ENCODE measurements at places on chromosomes 5 and 9.
A peak's percentile ranks its signal among the peaks of the same experiment; 100 is the strongest.

GRCh38 chr5:140111011-140111858 is 2.7 kb upstream of the PURA start:
- DNase-seq: no peak

- no peak for DNase-seq
Measured at GRCh38 chr9:113619491-113620376, 156.2 kb downstream of the RGS3 start.

GRCh38 chr5:124746916-124747790 is 714 bp upstream of the ZNF608 start:
- peak; percentile 40 for DNase-seq

DNA sequence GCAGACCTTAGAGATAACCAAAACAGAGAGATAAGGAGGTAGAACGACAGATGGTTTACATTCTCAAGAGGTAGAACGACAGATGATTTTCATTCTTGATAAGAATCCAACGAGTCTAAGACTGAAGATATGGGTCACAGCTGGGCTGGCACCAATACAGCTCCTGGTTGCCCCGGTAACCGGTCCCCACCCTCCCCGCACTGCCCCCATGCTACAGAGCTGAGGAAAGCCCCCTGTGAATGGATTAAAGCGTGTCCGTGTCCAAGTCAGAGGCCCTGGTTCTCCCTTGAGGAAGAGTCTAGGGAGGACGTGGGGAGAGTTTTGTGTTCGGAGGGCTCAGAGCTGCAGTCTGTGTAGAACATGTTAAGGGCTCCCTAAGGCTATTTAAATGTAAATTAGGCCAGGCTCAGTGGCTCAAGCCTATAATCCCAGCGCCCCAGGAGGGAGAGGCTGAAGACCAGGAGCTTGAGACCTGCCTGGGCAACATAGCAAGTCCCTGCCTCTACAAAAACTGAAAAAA is 8.1 kb downstream of the IDNK start:
- DNase-seq: no peak

DNA sequence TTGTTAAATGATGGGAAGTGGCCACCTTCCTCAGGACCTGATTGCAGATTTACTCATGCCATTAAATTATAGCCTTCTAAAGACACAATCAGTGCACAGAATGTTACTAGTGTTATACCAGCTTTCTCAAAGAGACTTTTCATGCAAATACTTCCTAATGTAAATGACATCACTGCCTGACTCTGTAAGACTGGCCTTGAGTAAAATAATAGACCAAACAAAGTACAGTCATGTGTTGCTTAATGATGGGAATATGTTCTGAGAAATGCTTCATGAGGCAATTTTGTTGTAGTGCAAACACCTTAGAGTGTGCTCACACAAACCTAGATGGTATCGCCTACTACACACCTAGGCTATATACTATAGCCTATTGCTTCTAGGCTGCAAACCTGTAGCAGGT is 17.0 kb upstream of the C1QTNF3 start:
- DNase-seq: no peak

GRCh38 chr5:112628214-112628980 is 109.3 kb upstream of the APC start:
- DNase-seq: no peak

Data from ELR (cell line).